Activated naive CD8-positive, alpha-beta T cell treated with anti-CD3 and anti-CD28 coated beads for 36 hours (primary cell): ENCODE measurements at places on chromosomes 6 and 20. TPM values are rescaled to one million over a fixed set of nuclear protein-coding genes. Genes with fewer than 3 reads are reported as not detected.

Gene TRIM40
- not detected for total RNA-seq

Gene LINC00237
- not detected for total RNA-seq

DNA sequence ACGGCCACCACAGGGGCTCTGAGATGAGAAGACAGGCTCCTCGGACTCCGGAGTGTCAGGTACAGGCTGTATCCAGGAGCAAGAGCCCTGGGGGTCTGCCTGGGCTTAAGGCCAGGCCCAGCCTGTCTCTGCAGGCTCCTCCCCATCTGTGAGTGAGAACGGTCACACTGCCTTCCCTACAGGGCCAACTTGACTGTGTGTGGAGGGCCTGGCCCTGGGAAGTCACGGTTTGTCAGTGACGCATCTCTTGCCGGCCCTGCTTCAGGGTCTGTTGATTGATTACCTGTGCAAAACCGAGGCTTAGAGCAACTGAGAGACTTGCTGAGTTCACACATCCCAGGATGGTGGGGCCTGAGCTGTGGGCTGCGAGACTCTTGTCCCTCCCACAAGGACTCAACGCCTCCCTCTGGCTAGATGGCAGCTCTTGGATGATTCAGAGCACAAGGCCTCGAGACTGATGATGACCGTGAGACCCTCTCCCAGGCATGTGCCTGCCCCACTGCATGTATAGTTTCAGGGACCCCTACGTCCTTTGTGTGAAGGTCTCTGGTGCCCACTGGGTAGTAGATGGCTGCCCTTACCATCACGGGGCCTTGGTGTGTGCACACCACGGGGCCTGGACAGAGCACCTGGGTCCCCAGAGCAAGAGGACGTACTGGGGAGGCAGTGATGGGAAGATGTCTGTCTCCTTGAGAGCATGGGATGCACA is 5.9 kb downstream of the RBM38 start:
- DNase-seq, result peak; percentile 42
- H3K27me3 ChIP-seq, result no peaks in the 10 kb centered on the region
- H3K27ac ChIP-seq, result peak overlapping the region; percentile 99
- H3K4me3 ChIP-seq, result peak overlapping the region; percentile 86
- H3K4me1 ChIP-seq, result peaks cover 83% of the 10 kb centered on the region

DNA sequence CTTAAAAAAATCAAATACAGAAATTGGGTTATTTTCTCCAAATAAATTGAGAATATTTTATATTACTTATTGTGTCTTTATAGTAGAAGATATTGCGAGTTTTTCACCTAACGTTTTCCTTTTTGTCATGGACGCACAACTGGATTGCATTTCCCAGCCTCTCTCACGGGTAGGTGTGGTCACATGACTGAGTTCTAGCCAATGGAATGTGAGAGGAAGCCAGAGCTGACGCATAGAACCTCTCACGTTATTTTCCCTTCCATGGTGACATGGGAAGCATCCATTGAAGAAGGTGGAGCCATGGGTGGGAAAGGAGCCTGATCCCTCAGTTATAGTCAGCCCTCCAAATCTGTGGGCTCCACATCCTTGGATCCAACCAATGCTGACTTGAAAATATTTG is 155.9 kb upstream of the UST start:
- no peak overlapping the region for H3K4me3 ChIP-seq
- peaks cover 23% of the 10 kb centered on the region for H3K27me3 ChIP-seq
- DNase-seq, result no peak
- H3K27ac ChIP-seq, result no peak overlapping the region
- H3K36me3 ChIP-seq, result no peaks in the 10 kb centered on the region

Gene POLR1C
- total RNA-seq, result 87.6 TPM
